Activated CD4-positive, alpha-beta memory T cell treated with anti-CD3 and anti-CD28 coated beads for 36 hours (primary cell): ENCODE measurements at places on chromosomes 7 and 10.

- no peak for DNase-seq
Measured at GRCh38 chr10:24251547-24251946, 42.6 kb downstream of the KIAA1217 start.

GRCh38 chr7:66769833-66770512 lies 29.4 kb downstream of the RABGEF1 start:
- no peak for DNase-seq

DNA sequence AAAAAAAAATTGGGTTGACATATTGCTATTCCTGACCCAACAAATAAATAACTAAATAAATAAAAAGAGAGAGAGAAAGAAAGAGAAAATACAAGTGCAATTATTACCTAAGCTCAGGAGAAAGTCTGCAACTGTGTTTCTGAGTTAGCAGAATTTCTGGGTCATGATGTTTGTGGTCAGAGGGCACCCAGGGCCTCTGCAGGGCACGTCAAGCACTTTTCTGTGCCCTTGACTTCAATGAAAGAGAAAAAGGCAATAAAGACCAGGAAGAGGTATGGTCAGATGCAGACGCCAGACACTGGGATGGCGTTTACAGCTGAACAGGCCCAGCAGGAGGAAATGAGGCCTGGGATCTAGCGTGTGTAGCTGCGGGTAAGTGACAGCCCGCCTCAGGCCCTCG lies 160.9 kb upstream of the GDF10 start:
- no peak for DNase-seq

- DNase-seq, result no peak
Measured at GRCh38 chr7:92754919-92755581, 81.3 kb downstream of the CDK6 start.

GRCh38 chr10:83289373-83289772 lies 849.9 kb upstream of the GHITM start:
- DNase-seq, result no peak

DNA sequence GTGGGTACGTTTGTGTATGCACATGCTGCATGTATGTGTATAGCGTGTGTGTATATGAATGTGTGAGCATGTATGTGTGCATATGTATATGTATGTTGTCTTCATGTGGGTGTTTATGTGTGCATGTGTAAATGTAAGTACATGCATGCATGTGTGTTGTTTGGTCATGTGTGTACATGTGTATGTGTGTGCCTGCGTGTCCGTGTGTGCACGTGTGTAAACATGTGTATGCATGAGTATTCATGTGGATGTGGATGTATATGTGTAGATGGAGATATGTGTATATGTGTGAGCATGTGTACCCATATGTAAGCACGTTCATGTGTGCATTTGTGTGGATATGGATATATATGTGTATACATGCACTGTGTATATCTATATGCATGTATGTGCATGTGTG lies 5.5 kb upstream of the CFAP46 start:
- no peak for DNase-seq

DNA sequence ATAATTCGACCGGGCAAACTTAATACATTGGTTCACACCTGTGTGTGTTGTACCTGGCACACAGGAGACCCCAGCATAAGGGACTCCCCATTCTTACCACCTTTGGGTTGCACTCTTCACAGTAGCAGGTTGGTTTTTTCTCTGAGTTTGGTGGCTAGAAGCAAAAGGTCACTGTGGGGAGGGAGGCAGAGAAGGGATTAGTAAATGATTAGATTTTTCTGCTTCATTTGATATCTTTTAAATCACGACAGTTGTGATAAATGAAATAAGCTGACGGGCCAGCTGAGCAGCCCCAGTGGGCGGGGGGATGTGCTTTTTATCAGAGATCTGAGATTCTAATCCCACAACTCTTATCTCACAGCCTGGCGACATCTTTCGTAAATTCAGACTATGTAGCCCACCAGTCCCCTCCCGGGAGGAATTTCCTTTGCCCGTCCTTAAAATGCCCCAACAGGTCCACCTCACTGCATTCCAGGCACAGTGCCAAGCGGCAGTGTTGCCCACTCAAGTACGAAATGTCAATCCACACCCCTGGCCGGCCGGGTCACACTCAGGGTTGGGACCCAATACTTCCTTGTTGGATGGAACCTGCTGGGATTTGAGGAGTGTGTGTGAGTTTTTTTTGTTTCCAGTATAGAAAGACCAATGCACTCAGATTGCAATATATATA lies 10.5 kb upstream of the KCP start:
- DNase-seq, result peak; percentile 5

GRCh38 chr10:22335173-22335933 lies 9.9 kb upstream of the SPAG6 start:
- peak; percentile 80 for DNase-seq

- no peak for DNase-seq
Measured at GRCh38 chr10:8233832-8234259, 179.4 kb downstream of the GATA3 start.

GRCh38 chr7:105975770-105976417 lies 12.8 kb downstream of the CDHR3 start:
- no peak for DNase-seq

DNA sequence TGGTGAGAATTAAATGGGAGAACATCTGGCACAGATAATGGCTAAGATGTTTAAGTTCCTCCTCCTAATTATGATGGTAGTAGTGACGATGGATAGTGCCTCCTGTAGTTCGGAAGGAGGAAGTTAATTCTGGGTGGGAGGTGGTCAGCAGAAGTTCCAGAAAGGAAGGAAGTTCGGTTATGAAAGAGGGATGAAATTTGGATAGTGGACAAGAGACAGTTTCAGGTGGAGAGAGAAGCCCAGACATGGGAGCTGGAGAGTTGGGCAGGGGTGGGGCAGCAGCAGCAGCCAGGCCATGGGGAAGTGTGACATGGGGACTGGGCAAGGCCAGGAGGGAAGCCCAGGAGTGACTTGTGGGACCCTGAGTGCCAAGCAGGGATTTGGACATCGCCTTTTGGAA lies 99.5 kb downstream of the CCNY start:
- DNase-seq, result no peak

DNA sequence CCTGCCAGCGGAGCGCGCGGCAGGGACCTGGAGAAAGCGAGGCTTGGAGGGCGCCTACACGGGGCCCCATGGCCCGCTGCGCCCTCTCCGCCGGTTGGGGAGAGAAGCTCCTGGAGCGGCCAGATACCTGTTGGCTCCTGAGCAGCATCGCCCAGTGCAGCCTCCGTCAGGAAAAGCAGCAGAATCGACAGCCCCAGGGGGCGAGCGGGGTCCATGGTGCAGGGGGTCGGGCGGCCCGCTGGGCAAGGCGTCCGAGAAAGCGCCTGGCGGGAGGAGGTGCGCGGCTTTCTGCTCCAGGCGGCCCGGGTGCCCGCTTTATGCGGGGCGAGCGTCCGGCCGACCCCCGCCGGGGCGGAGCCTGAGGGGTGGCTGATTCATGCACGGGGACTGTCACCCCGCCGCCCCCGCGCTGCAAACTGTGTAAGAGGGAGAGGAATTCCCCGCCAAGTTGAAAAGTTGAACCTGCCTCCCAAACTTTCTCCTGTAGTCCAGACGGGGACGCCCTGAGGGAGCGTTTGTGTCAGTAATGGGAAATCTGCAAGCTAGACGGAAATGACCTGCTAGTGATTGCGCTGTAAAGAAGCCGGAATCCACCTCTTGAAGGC lies at the start of gene TFPI2:
Gene TFPI2 (minus strand): TSS at position 290 of the 605 bp plus-strand sequence. CDS start 75 bp downstream, at position 215.
- DNase-seq, result peak; percentile 31

GRCh38 chr7:29877196-29877595 lies 70.9 kb downstream of the WIPF3 start:
- no peak for DNase-seq

DNA sequence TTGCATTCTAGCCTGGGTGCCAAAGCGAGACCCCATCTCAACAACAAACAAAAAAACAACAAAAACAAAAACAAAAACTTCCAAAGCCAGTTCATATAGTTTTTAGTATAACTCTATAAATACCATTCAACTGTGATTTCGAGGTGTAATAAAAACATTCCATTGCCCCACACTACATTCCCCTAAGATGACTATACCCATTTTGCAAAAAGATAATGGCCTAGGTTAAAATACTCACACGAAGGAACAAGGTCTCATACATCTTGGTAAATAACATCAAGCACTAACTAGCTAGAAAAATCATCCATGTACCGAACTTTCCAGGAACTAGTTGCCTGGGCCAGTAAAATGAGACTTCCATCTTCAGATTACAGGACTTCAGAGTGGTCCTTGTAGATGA lies 55.4 kb downstream of the GLI3 start:
- DNase-seq, result no peak

DNA sequence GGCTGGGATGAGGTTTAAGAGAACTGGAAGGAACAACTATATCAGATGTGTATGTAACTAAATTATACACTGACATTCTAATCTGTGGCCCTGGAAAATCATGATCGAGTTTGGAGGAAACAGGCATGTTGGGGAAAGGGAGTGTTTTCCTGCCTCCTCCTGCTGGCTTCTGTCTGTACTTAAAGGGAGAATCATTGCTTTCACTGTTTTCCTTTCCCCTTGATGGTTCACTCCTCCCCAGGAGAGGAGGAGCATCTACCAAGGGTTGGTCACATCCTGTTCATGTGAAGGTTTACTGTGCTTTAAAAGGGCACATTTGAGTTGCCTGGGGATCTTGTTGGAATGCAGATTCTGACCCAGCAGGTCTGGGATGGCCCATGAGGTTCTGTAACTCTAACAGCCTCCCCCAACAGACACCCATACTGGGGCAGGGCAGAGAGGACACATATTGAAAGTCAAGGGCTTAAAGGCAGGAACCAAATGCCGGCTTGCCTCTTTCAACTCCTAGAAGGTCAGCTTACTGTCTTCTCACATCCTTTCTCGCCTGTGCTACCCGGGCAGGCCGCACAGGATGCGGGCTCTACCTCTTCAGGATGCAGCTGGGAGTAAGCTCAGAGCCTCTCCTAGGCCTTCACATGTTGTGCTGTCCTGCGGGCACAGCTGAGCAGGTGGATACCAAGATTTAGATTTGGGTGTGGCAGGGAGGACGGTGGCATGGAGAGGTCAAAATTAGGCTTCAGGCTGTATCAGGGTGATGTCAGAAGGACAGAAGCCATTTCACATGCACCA lies 694.8 kb downstream of the KCNMA1 start:
- no peak for DNase-seq

DNA sequence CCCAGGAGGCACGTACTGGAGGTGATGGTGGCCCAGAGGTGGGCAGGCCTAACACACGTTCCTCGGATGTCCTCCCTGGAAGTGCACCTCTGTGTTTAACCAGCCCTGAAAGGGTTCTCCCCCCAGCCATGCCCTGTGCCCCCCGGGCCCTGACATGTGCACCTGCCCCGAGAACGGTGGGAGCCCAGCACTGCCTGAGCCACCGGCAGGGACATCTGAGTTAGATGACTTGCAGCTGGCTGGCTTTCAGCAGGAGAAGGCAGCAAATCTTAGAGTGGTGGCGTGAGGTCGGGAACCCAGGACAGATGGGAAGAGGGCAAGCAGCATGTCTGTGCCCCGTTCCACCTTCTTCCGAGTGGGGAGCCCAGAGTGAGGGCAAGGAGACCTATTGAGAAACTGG lies 291.8 kb downstream of the TCERG1L start:
- DNase-seq, result no peak

DNA sequence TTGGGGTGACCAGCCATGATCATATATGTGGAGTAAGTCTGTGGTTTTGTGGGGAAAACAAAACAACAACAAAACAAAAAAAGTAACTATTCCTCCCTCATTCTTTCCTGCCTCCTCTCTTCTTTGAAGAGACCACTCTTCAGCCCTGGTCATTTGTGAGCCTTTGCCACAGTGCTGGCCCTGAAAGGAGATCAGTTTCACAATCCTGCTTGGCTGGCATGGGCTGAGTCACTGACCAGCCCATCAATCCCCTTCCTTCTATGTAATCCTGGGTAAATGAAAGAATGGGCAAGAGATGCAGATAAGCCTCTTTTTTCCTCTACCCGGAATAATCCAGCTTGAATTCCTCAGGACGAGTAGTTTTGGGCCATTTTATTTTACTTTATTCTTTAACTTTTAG lies 13.6 kb downstream of the CSTF2T start:
- DNase-seq, result no peak

DNA sequence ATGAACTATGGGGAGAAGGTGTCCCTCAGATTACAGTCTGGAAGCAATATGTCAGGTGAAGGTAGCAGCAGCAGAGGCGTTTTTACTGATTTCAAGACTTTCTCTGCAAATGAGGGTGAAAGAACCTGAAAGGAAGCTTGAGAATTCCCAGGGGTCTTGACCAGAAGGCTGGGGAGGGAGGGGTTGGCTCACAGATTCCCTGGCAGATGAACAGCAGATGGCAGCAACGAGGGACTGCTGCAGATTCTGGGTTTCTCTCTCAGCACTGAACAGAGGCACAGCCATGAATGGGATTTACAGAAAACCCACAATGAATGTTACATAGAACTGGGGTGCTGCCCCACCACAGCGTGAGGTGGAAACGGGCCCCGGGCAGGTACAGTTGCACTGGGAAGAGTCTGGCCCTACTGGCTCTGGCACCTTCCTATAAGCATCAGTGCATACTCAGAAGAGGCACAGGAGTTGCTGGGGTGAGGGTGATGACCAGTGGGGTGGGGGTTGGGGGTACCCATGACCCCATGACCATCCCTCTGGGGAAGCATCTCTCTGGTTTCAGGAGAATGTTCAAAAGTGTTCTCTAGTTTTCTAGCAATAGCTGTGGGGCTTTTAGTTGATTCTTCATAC lies 317.8 kb downstream of the SH2D4B start:
- DNase-seq, result no peak
